ENCODE measurements at places on chromosomes 4 and X.
A peak's percentile ranks its signal among the peaks of the same experiment; 100 is the strongest.

DNA sequence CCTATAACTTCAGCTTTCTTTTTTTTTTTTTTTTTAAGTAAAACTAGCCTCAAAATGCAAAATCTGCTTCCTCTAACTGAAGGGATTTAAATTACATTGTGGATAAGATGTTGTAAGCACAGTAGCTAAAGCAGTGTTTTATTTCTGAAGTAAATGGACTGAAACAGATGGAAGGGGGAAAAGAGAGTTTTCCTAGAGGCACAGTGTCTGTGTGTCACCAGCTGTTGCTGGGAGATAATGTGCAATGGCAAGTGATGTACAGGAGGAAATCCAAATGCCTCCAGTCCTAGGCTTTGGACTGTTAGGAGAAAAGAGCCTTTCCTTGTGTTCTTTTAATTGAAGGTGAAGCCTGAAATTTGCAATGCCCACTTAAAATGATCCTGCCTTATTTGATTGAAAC is 672.1 kb downstream of the GRXCR1 start:
- DNase-seq = no peak

GRCh38 chr4:164571593-164572390 is 182.1 kb upstream of the SMIM31 start:
- no peak for DNase-seq

- DNase-seq = no peak
Observed at GRCh38 chrX:68177542-68177941, 255.8 kb downstream of the OPHN1 start.

DNA sequence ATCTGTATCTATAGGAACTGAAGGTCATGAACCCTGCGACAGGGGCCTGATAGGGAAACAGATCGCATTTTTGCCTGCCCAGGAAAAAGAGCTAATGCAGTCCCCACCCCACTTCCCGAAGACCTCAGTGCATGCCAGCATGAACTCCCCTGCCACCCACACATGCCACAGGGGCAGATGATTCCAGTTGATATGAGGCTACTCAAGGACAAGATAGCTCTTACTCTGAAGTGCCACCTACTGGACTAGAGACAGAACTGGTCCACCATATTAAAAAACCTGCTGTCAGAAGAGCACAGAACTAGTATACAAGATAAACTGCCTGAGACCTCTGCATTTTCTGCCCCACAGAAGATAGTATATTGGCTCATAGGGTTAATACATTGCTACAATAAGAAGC is 68.0 kb downstream of the YIPF7 start:
- no peak for DNase-seq

GRCh38 chr4:165716472-165716871 is 156.6 kb upstream of the TLL1 start:
- no peak for DNase-seq

DNA sequence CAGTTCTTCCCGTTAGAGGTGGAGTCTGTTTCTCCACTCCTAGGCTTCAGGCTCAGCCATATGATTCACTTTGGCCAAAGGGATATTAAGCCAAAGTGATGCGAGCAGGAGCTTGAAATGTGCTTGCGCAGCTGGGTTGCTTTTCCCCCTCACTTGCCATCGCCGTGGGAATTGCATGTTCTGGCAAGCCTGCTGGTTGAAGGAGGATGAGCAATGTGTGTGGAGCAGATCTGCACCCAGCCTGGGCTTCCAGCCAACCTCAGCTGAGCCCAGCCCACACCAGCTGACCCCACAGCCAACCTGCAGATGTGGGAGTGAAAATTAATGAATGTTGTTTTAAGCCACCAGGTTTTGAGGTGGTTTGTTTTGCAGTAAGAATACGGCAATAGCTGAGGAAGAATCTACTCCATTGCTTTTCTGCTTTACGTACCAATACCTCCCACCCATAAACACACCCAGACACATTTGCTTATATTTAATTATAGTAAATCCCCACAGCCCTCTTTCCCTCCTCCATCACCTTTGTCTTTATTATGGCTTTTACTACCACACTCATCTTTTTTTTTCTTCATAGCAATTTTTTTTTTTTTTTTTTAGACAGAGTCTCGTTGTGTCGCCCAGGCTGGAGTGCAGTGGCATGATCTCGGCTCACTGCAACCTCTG is 132.8 kb upstream of the FUNDC1 start:
- DNase-seq = no peak

DNA sequence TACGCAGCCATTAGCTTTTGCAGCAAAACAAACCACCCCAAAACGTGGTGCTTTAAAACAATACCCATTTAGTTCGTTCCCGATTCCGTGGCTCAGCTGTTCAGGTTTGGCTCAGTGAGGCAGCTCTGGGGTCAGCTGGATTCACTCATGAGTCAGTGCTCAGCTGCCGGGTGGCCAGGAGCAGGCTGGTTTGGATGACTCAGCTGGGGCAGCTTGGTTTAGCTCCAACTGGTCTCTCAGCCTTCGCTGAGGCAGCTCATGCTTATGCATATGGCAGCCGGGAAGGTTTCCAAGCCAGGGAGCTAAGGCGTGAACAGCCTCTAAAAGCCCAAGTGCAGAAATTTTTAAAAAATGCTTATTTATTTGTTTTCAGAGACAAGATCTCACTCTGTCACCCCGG is 13.3 kb upstream of the CD99 start:
- DNase-seq = no peak

DNA sequence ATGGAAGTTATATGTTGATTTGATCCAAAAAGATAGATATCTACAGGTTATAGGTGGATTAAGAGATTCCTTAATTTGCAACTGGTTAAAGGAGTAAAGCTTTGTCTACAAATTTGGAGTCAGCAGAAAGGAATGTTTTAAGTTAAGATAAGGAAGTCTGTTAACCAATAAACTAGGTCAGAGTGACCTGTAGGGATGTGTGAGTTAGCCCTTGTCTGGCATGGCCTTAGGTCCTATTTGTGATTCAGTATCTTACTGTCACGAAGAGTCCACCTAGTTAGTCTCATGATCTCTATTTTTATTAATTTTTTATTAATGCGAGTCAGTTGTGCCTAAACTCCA is 230.8 kb downstream of the INPP4B start:
- DNase-seq = no peak

DNA sequence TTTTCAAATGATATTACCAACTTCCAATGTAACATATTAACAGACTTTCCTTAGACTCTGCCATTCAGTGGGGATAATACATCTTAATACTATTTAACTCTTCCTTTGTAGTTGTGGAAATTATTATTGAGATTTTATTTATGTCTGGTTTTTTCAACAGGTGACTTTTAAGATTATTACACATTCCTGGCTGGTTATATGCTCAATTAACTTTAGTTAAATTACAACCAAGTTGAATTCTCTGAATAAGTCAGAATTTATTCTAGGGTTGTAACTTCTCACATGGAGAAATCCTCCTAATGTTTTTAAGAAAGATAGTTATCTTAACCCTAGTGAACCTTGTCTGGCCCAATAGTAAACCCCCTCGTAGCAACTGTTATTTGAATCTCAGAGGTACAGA is 107.3 kb downstream of the SLC10A6 start:
- no peak for DNase-seq

- no peak for DNase-seq
Observed at GRCh38 chrX:132114607-132115006, 13.2 kb downstream of the FRMD7 start.

DNA sequence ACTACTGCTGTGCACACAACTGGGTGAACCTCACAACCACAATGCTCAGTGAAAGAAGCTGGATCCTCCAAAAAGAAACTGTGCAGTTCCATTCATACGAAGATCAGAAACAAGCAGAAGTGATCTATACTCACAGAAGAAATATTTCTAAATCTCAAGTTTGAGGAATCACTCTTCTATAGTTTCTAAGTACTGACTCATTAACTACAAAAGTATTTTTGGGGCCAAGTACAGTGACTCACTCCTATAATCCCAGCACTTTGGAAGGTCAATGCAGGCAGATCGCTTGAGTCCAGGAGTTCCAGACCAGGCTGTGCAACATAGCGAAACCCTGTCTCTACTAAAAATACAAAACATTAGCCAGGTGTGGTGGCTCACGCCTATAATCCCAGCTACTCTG is 51.3 kb upstream of the RELL1 start:
- no peak for DNase-seq

DNA sequence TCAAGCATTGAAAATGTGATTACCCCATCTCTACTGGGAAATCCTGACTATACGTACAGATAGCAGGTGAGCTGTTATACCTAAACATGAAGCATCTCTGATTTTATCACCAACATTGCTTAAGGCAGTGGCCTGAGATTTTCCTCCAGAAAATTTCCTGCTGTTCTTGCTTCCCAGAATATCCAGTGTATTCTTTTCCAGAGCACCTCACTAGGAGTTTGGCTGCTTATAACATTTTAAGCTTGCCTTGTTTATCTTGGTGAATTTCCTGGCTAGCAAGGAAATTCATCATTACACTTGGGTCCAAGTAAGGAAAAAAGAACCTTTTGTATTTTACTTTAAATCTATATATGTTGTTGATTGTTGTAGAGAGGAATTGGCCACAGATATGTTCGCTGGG is 73.0 kb upstream of the CLCN4 start:
- DNase-seq = no peak

DNA sequence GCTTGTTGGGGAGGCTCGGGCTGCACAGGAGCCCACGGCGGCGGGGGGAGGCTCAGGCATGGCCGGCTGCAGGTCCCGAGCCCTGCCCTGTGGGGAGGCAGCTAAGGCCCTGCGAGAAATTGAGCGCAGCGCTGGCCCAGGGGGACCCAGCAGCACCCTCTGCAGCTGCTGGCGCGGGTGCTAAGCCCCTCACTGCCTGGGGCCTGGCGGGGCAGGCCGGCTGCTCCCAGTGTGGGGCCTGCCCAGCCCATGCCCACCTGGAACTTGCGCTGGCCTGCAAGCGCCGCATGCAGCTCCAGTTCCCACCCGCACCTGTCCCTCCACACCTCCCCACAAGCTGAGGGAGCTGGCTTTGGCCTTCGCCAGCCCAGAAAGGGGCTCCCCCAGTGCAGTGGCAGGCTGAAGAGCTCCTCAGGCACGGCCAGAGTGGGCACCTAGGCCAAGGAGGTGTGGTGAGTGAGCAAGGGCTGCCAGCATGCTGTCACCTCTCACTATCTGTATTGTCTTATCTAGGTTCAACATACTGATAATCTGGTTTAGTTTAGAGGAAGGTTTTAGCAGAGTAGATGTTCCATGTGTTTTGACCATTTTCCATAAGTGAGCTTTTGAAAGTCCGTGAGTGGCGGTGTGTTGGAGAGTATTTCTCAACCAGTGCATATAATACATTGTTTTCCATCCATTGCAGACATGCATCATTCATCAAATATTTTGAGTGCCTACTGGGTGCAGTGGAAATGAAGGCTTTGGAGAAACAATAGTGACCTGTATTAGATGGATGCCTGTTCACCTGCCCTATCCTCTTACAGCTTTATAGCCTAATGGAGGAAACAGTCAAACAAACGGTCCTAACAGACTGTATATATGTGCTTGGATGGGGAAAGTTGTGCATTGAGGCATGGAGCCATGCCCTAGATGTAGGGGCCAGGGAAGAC is 13.1 kb downstream of the PI4K2B start:
- no peak for DNase-seq

GRCh38 chrX:39096599-39096998 is 295.3 kb downstream of the MID1IP1 start:
- no peak for DNase-seq

DNA sequence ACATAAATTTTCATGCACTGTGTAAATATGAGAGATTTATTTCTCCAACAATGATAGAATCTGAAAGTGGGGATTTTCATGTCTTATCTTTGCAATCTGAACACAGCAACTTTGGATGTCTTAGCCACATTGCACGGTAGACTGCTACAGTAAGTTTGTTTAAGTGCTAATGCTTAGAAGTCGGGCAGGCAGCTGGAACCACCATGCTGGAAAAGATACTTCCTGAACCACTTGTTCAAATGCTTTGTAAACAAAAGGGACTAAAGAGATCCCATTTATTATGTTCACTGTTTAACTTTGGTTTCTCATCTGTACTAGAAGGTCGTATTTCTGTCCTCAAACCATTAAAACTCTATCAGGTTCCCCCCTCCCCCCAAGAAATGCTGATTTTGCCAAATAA is 555.9 kb upstream of the DIPK2B start:
- DNase-seq = no peak

DNA sequence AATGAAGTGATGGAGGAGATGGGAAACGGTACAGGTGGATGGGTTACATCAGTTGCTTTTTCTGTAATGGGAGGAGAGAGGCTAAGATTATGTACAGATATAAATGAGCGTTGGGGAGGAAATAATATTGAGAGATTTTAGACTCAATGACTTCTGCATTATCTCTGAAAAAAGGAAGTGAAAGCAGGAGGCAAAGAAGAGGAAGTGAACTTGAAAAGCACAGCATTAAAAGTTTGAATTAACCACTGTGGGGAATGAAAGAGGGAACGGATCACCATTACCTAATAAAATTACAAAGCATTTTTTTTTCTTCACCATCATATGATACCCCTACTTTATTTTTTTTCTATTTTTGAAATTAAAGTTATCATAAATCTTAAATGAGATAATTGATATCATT is 1025.5 kb downstream of the RPA4 start:
- no peak for DNase-seq

GRCh38 chr4:183139058-183139750 is 40.1 kb downstream of the WWC2 start:
- DNase-seq = no peak

GRCh38 chr4:61507091-61507490 is 307.0 kb downstream of the ADGRL3 start:
- no peak for DNase-seq

- DNase-seq = no peak
Observed at GRCh38 chr4:61638591-61638990, 438.5 kb downstream of the ADGRL3 start.

GRCh38 chrX:31590581-31591114 is 518.8 kb upstream of the FTHL17 start:
- no peak for DNase-seq

GRCh38 chrX:133579631-133580030 is 164.3 kb upstream of the GPC4 start:
- no peak for DNase-seq

DNA sequence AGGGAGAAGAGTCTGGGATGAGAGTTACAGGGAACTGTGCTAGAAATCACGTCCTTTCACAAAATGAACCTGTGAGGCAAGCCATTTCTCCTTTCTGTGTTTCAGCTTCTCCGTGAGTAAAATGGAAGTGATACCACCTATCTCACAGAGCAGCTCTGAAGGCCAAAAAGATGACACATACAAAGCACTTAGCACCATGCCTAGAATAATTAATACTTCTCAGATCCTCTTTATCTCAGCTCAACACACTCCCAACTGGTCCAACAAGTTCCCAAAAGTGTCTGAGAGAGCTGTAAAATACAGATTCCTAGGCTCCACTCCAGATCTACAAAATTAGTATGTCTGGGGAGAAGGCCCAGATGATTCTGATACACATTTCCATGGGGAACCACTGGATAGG is 38.3 kb downstream of the LHFPL1 start:
- no peak for DNase-seq

DNA sequence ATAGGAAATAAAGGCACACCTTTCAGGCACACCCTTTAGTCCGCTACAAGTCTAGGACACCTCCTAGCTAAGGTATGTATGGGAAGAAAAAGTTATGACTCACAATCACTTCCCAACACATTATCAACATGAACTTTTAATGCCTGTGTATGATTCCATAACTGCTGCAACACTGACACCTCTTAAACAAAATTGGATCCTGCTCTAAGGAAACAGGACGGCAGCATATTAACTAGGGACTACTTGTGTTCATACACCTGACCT is 2.4 kb upstream of the PPP3CA start:
- DNase-seq = no peak

GRCh38 chrX:68732906-68733493 is 85.5 kb downstream of the STARD8 start:
- DNase-seq = peak; percentile 12

GRCh38 chr4:145804116-145804515 is 124.2 kb downstream of the C4orf51 start:
- no peak for DNase-seq
